SJSA1 (cell line): ENCODE measurements at places on chromosomes 4 and X. TPM values are rescaled to one million over a fixed set of nuclear protein-coding genes. Genes with fewer than 3 reads are reported as not detected.

GRCh38 chr4:51890760-51891159 is 47.8 kb downstream of the DCUN1D4 start:
- DNase-seq, result no peak

DNA sequence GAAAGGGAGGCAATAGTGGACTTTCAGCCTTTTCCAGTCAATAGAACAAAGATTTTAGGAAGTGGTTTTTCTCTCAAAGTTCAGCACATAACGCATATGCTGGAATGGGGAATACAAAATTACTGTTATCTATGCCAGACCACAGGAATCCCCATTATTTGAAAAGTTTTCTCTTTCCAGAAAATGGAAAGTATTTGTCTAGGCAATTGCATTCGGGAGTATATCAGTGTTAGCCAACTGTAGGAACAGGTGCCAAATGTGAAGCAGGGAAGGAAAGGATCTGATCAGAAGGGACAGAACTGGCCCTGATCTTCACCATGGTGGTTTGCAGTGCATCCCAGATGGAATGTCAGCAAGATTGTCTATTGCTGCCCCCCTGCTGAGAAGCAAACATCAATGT is 213.6 kb downstream of the CPE start:
- DNase-seq, result no peak

- no peak for DNase-seq
Observed at GRCh38 chr4:96343836-96344235, 503.9 kb downstream of the PDHA2 start.

DNA sequence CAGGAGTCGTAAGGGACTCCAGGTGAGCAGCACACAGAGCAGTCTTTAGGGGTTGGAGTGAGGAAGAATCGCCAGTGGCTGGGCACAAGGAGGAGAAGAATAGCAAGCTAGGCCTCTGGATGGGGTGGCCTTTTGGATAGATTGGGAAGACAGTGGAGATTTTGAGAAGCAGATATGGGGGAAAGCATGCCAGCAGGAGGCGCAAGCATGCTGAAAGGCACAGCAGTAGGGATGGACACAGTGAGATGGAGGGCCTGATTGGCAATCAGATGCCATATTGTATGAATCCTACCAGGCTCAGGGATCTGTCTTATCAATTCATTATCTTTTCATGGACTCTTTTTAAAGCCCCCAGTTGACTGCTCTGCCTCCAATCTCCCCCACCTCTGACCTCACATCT is 60.4 kb upstream of the MAGEA4 start:
- no peak for DNase-seq

DNA sequence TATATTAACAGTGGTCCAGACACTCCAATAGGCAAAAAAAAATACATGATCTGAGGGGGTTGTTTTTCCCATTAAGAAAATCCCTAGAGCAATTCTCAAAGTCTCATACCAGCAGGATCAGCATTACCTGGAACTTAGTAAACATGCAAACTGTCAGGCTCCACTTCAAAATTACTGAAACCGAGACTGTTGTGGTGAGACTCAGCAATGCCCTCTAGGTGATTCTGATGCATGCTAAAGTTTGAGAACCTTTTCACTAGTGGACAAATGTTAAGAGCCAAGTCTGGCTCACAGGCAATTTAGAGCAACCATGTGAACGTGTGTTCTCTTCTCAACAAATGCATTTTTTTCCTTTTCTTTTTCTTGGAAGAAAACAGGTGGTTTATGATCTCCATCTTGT is 30.2 kb downstream of the NEK1 start:
- DNase-seq, result no peak

The IDS gene
- 18.3 and 18.9 TPM in 2 replicates for total RNA-seq

DNA sequence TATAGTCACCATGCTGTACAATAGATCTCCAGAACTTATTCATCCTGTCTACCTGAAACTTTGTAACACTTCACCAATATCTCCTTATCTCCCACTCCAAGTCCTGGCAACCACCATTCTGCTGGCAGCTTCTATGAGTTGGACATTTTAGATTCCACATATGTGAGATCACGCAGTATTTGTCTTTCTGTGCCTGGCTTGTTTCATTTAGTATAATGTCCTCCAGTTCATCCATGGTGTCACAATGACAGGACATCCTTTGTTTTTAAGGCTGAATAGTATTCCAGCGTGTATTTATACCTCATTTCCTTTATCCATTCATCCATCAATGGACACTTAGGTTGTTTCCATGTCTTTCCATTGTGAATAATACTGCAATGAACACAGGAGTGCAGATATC is 198.7 kb downstream of the QDPR start:
- DNase-seq, result no peak

The PCDH19 gene
- not detected in 2 replicates for total RNA-seq

DNA sequence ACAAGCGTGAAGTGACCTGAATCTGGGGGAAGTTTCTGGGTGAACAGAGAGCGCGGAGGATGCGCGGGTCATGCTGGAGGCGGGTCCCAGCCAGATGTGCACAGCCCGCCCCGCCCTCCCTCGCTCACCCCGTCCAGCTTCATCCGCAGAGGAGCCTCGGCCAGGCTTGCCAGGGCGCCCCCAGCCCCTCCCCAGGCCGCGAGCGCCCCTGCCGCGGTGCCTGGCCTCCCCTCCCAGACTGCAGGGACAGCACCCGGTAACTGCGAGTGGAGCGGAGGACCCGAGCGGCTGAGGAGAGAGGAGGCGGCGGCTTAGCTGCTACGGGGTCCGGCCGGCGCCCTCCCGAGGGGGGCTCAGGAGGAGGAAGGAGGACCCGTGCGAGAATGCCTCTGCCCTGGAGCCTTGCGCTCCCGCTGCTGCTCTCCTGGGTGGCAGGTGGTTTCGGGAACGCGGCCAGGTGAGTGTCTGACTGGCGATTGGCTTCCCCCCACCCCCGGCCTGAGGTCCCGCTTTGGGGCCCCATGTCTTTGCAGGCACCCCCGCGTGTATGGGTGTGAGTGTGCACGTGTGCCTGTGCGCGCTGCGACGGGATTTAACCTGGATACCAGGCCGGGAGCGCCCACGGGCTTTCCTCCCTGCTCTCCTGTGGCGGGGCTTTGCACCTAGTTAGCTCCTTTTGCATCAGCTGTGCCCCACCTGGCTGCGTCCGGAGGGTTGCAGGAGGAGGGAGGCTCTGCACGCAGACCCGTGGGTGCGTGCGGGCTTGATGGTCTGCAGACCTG is at the start of gene EGFL6:
Gene EGFL6, plus strand, starts transcription at position 123 of the 782 bp plus-strand sequence. Its CDS starts 261 bp downstream, at position 384.
- no peak for DNase-seq

The CT45A3 gene
- total RNA-seq, result not detected in 2 replicates

GRCh38 chr4:28890949-28891775 is 1829.0 kb upstream of the PCDH7 start:
- DNase-seq, result no peak

- no peak for DNase-seq
Observed at GRCh38 chr4:85603437-85604336, 128.7 kb downstream of the ARHGAP24 start.

GRCh38 chr4:77163641-77164040 is 6.6 kb downstream of the CCNG2 start:
- DNase-seq, result no peak

The CCDC158 gene
- total RNA-seq, result 0.53 TPM in 1 of 2 replicates, not detected in the other

The GUCY1A1 gene
- not detected in 2 replicates for total RNA-seq

GRCh38 chr4:188439641-188440311 is 300.5 kb downstream of the TRIML1 start:
- no peak for DNase-seq

- no peak for DNase-seq
Observed at GRCh38 chrX:118632862-118633261, 94.5 kb upstream of the IL13RA1 start.

The CFP gene
- 0.66 TPM in 1 of 2 replicates, not detected in the other for total RNA-seq

DNA sequence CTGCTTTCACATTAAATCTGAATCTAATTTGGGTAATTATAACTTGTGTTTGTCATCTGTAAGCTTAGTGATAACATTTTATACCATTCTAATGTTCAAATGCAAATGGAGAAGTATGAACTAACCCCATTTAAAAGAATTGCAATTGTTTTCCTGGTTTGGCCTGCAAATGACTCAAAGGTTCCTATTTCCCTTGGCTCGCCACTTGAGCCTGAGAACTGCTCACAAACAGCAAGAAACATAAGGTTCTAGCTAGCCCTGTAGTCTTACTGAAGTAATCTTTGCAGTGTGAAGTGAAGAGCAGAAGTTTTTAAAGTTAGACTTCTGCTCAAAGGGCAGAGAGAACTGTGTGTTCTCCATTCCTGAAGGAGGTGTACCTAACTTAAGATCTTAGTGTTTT is 27.2 kb downstream of the UPRT start:
- DNase-seq, result no peak

DNA sequence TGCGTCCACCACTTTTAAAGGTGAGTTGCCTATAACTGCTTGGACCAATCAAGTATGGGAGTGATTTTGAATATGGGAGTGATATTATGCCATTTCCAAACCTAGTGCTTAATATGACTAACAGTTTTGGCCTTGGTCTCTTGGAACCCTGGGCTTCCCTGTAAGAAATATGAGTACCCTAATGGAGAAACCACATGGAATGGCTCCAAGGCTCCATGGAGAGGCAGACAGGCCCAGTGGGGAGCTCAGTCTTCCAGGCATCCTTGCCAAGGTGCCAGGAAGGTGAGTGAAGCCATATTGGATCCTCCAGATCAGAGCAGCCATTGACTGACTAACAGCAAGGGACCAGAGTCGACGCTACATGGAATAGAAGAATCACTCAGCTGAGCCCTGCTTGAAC is 53.2 kb downstream of the MAML3 start:
- DNase-seq, result no peak

The MAGEA12 gene
- total RNA-seq, result not detected in 2 replicates

The DUSP9 gene
- total RNA-seq, result 0.08 TPM in 1 of 2 replicates, not detected in the other

GRCh38 chr4:16161851-16162408 is 64.3 kb downstream of the TAPT1 start:
- DNase-seq, result no peak

DNA sequence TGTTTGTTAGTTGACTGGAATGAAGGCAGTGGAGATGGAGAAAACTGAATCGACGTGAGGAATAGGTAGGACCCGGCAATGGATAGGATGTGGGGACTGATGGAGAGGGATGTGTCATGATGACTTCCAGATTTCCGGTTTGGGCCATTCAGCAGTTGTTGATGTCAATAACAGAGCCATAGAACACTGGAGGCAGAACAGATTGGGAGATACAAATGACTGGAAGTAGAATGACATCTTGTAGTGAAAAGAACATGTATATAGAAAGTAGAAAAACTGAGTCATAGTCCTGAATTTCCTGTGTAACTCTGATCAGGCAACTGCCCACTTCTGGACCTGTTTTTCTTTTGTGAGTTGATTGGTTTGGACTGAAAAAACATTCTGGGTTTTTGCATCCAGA is 24.5 kb downstream of the CETN2 start:
- DNase-seq, result no peak

- peak; percentile 76 for DNase-seq
Observed at GRCh38 chrX:38803588-38804431, 2.6 kb downstream of the MID1IP1 start.

DNA sequence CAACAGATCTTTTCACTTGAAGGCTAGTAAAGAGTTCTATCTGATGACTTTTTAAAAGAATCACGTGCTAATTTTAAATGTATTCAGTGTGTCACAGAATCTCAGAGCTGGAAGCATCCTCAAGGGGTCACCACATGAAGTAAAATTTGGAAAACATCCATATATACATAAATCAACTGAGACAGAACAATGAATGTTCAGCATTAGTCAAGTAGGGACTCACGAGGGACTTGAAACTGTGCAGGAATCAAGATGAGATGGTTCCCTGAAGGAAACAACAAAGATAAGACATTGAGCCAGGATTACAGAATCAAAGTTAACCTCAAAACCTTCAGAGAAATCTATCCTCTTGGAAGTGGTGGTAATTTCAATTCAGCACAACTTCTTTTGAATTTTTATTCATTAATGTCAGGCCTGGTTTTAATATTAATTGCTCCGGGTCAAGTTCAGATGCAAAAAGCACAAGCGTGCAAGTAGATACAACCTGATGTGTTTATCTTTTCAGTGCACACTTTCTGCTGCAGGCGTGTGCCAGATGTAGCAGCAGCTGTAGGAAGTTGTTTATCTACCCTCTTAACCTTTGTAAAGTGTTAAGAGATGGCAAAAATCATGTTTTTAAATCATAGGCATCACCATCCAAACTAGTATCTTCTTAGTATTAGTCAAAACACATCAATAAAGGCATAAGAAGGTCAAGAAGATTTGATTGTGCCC is 87.7 kb upstream of the SRD5A3 start:
- no peak for DNase-seq

DNA sequence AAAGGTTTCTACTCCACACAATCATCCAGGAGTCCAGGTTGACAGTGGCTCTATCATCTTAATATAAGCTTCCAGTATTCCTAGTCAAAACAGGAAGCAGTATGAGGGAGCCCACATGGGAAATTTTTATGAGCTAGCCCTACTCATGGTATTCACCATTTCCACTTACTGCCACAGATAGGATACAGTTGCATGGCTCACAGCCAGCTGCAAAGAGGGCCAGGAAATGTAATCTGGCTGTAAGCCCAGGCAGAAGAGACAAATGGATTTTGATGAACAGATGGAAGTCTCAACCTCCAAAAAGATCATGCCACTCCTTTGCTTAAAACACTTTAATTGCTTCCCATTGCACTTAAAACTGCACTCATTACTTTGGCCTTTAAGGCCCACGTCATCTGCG is 150.6 kb downstream of the ADAMTS3 start:
- no peak for DNase-seq

GRCh38 chrX:45722471-45722870 is 521.8 kb upstream of the DIPK2B start:
- no peak for DNase-seq

The PAGE5 gene
- not detected in 2 replicates for total RNA-seq

DNA sequence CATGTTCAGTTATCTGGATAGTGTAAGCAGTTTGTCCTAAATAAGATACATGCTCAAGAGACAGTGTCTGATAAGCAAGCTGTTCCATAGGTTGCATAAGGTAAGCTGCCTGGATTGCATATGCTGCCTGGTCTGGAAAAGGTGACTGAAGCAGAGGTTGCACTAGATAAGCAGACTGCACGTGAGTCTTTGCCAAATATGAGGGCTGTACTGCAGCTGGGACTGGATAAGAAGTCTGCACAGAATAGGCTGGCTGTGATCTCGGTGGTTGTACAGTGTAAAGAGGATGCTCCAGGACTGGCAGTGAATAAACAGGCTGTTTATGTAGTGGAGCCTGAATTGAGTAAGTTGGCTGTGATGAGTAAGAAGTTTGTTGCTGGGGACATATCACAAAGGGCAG is 68.9 kb downstream of the WNK3 start:
- DNase-seq, result no peak

DNA sequence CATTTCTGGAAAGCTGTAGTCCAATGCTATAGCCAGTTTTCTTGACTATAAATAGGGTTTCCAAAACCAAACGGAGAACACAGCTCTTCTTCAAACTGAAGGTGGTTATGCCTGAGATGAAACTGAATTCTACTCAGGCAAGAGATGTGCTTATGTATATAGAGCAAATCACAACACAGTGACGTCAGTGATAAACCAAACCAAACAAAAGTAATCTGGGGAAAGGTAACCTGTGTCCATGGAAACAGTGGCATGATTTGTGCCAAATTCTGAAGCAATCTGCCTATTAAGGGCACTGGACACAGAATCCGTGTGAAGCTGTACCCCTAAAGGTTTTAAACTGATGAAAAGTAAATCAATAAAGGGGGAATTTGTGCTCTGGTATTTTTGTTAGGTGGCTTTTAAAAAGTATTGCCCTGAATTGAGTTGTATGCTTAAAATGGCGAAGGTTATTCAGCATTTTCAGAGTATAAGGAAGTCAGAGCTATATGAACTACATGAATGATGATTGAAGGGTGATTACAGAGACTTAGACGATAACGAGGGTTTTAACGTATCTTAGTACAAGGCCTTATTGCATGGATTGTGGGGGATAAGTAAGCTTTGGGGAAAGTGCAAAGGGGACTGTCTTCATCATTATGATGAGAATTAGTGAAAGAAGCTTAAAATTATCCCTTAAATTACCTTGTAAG is 38.6 kb downstream of the NPY5R start:
- no peak for DNase-seq
